ENCODE measurements at places on chromosomes 12 and 14. TPM values are rescaled to one million over a fixed set of nuclear protein-coding genes. Genes with fewer than 3 reads are reported as not detected.

RNASE1 gene
- total RNA-seq, result 0.30 TPM

STAB2 gene
- total RNA-seq, result not detected

ASPG gene
- total RNA-seq, result not detected

KRT73 gene
- not detected for total RNA-seq

LTBP2 gene
- 905 TPM for total RNA-seq

AMN gene
- 0.30 TPM for total RNA-seq

INF2 gene
- 23.2 TPM for total RNA-seq

PTGES3 gene
- total RNA-seq, result 102 TPM

TAS2R42 gene
- total RNA-seq, result not detected

BICDL1 gene
- 0.46 TPM for total RNA-seq

CIROP gene
- total RNA-seq, result not detected

ANHX gene
- total RNA-seq, result not detected

ACSM4 gene
- not detected for total RNA-seq

NRL gene
- total RNA-seq, result 0.69 TPM

AKAP5 gene
- total RNA-seq, result 3.6 TPM

STK38L gene
- total RNA-seq, result 97.4 TPM

CPSF6 gene
- 14.6 TPM for total RNA-seq

HCAR2 gene
- total RNA-seq, result not detected

RNF212B gene
- total RNA-seq, result not detected

CLEC6A gene
- total RNA-seq, result not detected

HVCN1 gene
- 2.7 TPM for total RNA-seq

BCAT1 gene
- 379 TPM for total RNA-seq

C12orf42 gene
- total RNA-seq, result not detected

REP15 gene
- total RNA-seq, result 5.0 TPM

C3AR1 gene
- 0.51 TPM for total RNA-seq

PRICKLE1 gene
- total RNA-seq, result 13.7 TPM

MCRS1 gene
- total RNA-seq, result 40.1 TPM

ANKRD33 gene
- total RNA-seq, result not detected

GPD1 gene
- total RNA-seq, result not detected

RIMBP2 gene
- not detected for total RNA-seq

GLI1 gene
- total RNA-seq, result 0.74 TPM

NPAS3 gene
- 0.32 TPM for total RNA-seq

CCDC198 gene
- not detected for total RNA-seq

TCP11L2 gene
- 39.8 TPM for total RNA-seq

GMFB gene
- 114 TPM for total RNA-seq

TMEM132C gene
- not detected for total RNA-seq

POTEM gene
- not detected for total RNA-seq

SPRYD3 gene
- 25.1 TPM for total RNA-seq

KRT82 gene
- not detected for total RNA-seq

SMOC1 gene
- not detected for total RNA-seq

VPS37B gene
- total RNA-seq, result 14.3 TPM

Measured in smooth muscle cell of the umbilical artery (primary cell).